ENCODE measurements at places on chromosomes 12 and 14.
A peak's percentile ranks its signal among the peaks of the same experiment; 100 is the strongest.

DNA sequence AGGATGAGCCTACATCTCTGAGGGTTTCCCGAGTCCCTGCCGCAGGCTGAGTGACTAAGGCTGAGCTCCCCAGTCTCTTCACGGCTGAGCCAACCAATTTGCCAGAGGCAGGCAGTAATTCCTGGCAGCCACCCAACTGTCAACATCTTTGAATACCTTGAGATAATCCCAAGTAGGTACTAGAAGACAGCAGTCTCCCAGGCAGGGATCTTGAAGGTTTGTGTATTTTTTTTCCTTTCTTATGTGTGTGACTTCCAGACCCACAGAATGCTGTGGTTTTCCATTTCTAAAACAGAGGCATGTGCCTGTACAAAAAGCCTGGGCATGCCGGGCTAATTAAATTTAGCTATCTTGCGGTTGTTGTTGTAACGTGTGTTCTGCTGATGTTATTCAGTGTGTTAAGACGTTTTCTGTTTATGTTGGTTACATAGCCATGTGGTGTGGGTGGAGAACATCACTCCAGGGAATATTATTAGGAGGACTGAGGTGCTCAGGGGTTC lies 155.5 kb downstream of the ANO2 start:
- no peak for DNase-seq

GRCh38 chr12:113057565-113058485 lies 1.3 kb downstream of the DTX1 start:
- no peak for DNase-seq

DNA sequence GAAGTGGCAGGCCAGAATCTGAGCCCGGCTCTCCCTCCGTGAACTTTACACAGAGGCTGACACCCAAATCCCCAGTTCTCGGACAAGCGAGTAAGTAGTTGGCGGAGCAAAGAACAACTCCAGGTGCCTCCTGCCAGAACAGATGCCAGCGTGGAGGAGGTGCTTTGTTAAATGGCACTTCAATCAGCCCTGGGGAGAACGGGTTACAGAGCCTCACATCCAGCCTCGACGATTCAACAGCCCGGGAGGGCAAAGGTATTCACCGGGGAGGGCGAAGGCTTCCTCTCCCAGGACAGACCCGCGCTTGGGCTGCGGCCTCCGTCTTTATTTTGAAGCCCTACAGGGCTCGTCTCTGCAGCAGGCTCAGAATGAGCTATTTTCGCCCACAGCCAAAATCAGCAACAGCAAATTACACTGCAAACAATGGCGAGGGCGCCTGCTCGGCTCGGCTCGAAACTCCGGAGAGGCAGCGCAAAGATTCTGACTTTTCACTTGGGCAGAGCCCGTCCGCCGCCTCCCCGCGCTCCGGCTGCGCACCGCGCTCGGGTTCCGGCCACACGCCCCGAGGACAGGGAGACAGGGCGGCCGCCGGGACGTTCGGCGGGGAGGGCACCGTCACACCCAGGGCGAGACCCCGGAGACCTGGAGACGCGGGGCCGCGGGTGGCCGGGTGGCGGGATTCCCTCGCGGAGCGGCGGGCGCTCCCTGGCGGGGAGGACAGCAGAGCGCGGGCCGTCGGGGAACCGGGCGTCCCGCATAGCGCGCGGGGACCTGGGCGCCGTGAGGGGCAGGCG lies 811 bp downstream of the TMCC3 start:
- DNase-seq = no peak

GRCh38 chr14:81801921-81802320 lies 268.3 kb upstream of the SEL1L start:
- no peak for DNase-seq

GRCh38 chr14:92866901-92867865 lies 55.8 kb upstream of the CHGA start:
- DNase-seq = no peak

- DNase-seq = no peak
Observed at GRCh38 chr12:27396216-27396815, 50.2 kb upstream of the SMCO2 start.

- no peak for DNase-seq
Observed at GRCh38 chr14:50381823-50382287, 14.8 kb downstream of the CDKL1 start.

DNA sequence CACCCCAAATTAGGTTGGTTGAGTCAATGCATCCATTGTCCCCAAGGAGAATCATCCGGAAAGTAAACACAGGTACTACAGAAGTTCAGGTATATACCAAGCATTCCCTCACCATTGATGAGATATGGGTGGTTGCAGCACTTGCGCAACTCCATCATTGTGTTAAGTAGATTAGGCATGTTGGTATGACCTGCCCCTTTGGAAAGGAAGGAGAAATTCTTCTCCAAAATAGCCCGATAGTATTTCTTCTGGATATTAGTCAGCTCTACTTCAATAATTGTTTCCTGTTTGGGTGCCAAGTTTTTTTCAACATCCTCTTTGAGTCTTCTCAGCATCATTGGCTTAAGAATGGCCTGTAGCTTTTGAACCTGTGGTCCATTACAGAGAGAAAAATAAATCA lies 21.3 kb upstream of the SUPT16H start:
- no peak for DNase-seq

DNA sequence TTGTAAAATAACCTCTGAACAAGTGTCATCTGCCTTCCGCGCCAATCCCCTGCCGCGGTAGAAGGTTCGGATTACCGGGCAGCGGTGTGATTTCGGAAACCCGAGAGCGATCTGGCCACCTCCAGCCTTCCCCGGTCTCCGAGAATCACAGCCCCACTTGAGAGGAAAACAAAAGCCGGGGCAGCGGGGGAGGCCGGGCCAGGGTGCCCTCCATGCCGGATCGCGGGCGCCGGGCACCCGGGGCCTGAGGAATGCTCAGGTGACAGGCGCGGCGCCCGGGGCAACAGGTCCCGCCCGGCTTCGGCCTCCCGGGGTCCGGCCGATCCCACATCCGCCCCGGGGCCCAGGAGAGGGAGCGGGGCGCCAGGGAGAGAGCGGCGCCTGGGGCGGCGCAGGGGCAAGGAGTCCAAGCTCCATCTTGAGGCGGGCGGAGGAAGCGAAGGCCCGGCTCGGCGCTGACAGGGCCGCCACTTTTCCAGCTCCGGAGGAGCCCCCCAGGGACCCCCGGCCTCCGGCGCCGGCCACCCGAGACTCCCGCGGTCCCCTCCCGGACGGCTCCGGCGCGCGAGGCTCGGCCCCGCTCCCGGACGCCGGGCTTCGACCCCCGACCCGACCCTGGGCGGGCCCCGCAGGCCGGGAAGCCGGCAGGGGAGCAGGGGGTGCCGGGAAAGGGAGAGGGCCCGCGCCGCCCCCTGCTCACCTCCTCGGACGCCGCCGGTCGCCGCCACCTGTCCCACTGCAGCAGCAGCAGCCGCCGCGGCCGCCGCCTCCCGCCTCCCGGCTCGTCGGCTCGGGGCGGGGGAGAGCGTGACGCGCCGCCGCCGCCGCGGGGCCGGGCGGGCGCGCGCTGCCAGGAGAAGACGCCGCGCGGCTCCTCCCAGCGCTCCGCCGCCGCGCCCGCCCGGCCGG lies at the start of gene CLIP1:
Gene CLIP1, minus strand, starts transcription at position 849 of the 909 bp plus-strand sequence. CDS start 42,217 bp downstream, outside the sequence.
- peak; percentile 56 for DNase-seq

GRCh38 chr12:117523971-117524370 lies 162.5 kb upstream of the NOS1 start:
- DNase-seq = no peak

- no peak for DNase-seq
Observed at GRCh38 chr12:94553130-94553519, 93.5 kb upstream of the CEP83 start.

- DNase-seq = no peak
Observed at GRCh38 chr12:48311313-48311712, 39.4 kb downstream of the ZNF641 start.
